ENCODE measurements at places on chromosomes 16 and 17.

DNA sequence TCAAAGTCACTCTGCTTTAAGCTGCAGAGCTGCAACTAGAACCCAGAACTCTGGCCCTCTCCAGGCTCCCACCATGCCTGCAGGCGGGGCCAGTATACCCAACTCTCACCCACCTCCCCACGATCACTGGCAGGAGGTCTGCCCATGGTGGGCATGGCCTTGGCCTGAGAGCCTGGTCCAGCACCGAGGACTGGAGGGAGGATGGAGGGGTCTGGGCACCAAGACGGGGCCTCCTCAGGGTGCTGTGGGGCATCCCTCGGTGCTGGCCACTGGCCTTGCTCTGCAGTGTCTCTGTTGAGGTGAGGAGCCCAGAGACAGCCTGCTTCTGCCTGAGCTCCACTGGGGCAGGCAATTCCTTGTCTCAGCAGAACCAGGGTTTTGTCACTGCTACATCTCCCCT lies 1.5 kb upstream of the KRT16 start:
- DNase-seq = no peak

DNA sequence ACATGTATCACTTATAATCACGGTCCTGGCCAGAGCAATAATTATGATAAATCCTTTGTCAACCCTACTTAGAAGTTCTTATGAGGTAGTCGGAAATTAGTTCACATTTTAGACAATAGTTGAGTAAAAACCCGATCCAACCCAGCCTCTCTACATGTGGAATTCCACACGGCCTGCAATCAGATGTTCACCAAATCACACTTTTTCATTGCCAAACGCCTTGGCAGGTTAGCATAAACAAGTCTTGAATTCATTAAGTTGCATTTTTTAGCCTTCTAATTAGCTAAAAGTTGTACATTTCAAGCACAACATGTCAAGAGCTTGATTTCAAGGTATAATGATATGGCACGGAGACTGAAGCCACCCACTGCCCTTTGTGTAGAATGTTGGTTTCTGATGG lies 65.3 kb downstream of the FOXL1 start:
- DNase-seq = no peak

GRCh38 chr16:12793120-12793864 lies 10.4 kb downstream of the CPPED1 start:
- no peak for DNase-seq

DNA sequence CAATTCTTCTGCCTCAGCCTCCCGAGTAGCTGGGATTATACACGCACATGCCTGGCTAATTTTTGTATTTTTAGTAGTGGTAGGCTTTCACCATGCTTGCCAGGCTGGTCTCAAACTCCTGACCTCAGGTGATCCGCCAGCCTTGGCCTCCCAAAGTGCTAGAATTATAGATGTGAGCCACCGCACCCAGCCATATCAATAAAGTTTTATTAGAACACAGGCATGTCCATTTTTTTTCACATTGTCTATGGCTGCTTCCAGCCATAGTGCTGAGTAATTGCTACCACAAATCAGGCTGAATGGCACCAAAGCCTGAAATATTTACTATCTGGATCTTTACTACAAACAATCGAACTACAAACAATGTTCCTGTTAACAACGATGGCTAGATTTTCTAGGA lies 114.4 kb upstream of the IRX6 start:
- DNase-seq = no peak

DNA sequence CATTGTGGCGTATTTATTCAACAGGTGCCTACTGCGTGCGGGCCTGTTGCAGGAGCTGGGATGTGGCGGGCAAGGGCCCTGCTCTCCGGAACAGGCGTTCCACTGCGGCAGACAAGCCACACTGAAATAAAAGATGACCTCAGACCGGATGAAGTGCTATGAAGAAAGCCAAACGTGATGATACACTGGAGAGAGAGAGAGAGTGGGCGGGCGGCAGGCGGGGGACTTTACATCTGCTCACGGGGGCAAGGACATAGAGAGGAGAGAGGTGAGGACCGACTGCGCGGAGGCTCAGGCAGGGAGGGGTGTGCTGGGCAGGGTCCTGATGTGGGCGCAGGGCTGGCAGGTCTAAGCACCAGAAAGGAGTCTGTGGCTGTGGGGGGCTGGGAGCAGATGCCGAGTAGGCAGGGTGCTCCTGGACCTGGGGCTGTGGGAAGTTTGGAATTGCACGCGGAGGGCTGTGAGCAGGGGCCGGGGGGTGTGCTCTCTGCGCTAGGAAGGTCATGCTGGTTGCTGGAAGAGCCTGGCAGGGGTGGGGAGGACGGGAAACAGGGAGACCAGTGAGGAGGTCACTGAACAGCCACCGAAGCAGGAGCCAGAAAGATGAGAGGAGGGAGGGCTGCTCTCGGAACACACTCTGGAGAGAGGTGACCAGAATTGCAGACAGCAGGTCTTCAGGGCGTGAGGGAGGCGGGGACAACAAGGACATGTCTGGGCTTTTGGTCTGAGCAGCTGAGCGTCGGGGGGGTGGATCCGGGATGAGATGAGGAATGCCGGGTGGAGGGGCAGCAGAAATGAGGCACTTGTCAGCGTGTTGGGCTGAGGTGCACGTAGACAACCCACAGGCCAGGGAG lies 9.9 kb downstream of the MXRA7 start:
- no peak for DNase-seq

Data from HL-60 (cell line).